H54 (cell line): ENCODE measurements at places on chromosomes 1 and 21.
A peak's percentile ranks its signal among the peaks of the same experiment; 100 is the strongest.

GRCh38 chr21:42317341-42317741 is 2.1 kb upstream of the TFF3 start:
- DNase-seq, result no peak

GRCh38 chr1:218926631-218927030 is 247.0 kb upstream of the LYPLAL1 start:
- no peak for DNase-seq

- no peak for DNase-seq
Observed at GRCh38 chr1:150056407-150056806, 11.2 kb upstream of the VPS45 start.

DNA sequence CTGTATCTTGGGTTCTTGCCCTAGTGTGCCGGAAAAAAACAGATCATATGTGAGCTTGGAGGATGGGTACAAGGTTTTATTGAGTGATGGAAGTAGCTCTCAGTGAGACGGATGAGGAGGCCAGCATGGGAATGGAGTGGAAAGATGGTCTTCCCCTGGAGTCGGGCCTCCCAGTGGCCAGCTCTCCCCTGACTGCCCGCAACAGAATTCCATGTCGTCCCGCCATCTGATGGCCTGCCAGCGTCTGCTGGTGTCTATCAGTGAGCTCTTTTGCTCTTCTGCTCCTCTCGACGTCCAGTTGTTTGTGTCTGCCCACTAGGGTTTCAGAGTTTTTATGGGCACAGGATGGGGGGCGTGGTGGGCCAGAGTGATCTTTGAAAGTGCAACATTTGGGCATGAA is 315.2 kb upstream of the BRINP3 start:
- DNase-seq, result no peak

DNA sequence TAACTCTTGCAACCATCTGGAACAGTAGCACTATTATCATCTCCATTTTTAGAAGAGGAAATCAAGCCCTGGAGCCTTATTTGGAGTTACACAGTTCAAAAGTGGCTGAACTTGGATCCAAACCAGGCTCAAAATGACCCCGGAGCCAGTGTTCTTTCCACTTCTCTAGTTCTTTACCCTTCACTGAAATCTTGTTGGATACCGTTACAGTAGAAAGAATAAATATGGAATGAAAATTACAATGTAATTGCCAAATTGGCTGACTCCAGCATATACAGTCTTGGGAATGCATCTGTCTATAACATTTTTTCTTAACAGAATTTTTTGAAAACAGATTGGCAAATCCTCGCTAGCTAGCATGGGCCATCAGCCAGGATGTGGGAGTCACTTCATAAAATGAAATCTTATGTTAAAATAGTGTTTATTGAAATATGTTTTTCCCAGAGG is 261.4 kb downstream of the CTH start:
- no peak for DNase-seq

- DNase-seq, result no peak
Observed at GRCh38 chr1:7915826-7916500, 24.7 kb downstream of the TNFRSF9 start.

DNA sequence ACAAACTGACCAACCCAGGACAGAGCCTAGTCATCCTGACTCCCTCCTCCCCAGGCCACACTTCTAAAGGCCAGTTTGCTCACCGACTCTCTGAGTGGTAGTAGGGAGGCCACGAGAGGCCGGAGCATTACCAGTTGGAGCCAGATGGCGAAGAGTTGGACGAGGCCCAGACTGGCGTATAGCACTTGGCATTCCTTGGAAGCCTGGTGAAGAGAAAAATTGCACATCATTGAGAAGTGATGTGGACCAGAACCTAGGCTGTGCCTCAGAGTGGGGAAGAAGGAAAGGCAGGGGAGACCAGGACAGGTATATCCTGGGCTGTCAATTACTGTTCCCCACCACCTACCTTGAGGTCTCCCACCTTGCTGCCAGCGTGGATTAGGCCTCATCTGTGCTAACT is 12.2 kb downstream of the PABPC4 start:
- no peak for DNase-seq

DNA sequence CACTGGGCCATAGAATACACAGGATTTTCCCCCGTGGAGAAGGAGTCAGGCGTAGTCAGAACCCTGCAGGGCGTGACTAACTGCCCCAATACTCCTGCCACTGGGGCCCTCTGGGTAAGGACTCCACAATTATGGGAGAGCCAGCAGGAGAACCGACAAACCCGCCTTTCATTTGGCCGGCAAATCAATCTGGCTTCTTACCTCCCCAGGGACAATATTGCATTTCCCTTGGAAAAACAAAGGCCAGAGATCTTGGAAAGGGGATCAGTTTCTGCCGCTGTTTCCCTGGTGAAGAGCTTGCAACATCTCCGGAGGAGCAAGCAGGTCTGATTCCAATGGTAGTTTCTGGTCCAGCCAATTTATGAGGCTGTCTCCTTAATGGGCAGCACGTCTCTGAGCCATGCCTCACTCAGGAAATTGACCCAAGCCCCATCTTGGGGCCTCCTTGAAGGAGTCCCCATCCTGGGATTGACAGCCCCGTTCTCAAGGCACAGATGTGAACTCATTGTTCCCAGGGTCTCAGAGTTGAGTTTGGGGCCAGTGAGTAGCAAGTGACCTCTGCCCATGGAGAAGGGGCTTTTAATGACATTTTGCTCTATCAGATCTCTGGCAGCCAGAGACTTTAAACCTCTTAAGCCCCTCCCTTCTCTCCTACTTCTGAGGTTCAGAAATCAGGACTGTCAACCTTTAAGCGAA is 4.3 kb downstream of the TRABD2B start:
- no peak for DNase-seq

DNA sequence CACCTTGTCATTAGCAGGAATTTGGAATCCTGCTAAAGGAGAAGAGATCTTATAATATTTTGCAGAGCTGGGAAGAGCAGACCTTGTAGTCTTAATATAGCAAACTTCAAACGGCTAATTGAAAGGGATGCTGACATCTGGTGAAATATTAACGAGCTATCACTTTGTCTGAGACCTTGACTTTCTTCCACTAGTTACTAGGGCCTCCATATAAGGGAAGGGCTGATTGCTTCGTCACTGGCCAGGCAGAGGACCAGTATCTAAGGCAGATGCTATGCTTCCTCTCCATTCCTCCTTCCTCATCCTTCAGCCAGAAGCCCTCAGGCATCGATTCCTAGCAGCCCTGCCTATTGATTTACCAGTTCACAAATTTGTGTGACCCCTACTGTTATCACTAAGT is 6.0 kb upstream of the VTCN1 start:
- no peak for DNase-seq

DNA sequence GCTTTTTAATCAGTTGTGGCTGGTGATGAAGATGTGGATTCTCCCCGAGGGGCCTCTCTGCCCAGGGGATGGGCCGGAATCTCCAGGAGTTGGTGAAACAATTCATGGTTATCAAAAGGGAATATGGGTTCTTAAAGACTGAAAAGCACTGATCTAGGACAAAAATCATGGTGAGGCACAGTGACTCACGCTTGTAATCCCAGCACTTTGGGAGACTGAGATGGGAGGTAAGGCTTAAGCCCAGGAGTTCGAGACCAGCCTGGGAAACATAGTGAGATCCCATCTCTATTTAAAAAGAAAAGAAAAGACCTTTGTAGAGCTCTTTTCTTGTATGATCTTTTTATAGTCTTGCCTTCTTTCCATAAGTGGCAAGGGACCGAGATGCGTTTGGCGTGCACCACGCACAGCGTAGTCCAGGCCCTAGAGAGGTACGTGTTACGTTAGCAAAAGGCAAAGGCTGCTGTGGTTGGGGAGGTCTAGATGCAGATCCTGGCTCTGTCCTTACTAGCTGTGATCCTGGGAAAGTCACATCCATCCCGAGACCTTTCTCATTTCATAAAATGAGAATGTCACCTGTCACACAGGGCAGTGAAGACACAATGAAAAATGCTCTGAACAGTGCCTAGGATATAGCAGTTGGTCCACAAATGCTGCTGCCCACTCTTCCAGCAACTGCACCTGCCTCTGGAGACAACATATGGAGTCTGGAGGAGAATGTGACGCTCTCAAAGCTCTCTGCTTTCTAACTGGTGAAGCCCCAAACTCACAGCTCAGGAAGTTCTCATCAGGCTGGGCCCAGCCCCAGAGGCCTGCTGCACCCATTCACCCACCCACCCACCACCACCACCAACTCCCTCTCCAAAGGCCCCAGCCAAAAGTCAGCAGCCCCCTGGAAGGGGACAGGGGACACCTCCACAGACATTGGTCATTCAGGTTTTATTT is 54.8 kb downstream of the KIF21B start:
- DNase-seq, result no peak

GRCh38 chr1:172867216-172867818 is 183.4 kb downstream of the TNFSF18 start:
- DNase-seq, result no peak

GRCh38 chr1:172469717-172470116 is 25.8 kb upstream of the PIGC start:
- no peak for DNase-seq

DNA sequence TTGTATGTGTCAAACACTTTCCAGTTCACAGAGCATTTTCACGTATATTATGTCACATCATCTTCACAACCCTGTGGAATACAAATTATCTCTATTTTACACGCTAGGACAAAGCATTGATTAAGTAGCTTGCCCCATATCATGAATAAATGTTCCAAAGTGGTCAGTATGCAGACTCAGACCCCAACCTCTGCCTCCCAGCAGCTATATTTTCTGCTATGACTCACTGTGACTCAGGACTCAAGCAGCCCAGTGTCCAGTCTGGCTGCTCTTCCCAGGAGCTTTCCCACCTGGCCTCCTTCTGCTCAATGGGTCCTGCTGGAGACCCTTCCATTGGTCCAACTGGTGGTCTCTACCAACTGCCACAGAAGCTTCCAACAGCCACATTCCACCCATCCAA is 56.0 kb upstream of the RAP1A start:
- DNase-seq, result no peak

DNA sequence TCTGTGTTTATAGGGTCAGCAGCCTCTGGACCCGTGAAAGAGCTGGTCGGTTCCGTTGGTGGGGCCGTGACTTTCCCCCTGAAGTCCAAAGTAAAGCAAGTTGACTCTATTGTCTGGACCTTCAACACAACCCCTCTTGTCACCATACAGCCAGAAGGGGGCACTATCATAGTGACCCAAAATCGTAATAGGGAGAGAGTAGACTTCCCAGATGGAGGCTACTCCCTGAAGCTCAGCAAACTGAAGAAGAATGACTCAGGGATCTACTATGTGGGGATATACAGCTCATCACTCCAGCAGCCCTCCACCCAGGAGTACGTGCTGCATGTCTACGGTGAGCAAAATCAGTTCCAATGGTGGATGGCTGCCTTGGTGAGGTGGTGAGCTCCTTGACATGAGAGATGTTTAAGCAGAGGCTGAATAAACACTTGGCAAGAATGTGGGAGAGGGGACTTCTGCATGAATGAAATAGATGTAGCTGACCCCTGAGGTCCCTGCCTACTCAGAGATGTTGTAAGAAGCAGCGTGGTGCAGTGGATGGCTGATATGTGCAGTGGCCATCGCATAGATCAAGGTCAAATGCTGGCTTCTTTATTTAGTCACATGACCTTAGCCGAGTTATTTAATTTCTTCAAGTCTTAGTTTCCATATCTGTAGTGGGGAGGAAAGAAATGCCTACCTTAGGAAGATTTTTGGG is 9.3 kb downstream of the SLAMF7 start:
- peak; percentile 62 for DNase-seq

- DNase-seq, result no peak
Observed at GRCh38 chr1:27614625-27615344, 10.8 kb upstream of the AHDC1 start.

- no peak for DNase-seq
Observed at GRCh38 chr1:245965398-245965797, 541.7 kb downstream of the SMYD3 start.

- peak; percentile 55 for DNase-seq
Observed at GRCh38 chr1:15272009-15272781, 25.2 kb downstream of the FHAD1 start.

- no peak for DNase-seq
Observed at GRCh38 chr1:57470036-57470435, 46.2 kb upstream of the DAB1 start.

GRCh38 chr1:212608959-212609700 is 569 bp downstream of the ATF3 start:
- DNase-seq, result peak; percentile 36

DNA sequence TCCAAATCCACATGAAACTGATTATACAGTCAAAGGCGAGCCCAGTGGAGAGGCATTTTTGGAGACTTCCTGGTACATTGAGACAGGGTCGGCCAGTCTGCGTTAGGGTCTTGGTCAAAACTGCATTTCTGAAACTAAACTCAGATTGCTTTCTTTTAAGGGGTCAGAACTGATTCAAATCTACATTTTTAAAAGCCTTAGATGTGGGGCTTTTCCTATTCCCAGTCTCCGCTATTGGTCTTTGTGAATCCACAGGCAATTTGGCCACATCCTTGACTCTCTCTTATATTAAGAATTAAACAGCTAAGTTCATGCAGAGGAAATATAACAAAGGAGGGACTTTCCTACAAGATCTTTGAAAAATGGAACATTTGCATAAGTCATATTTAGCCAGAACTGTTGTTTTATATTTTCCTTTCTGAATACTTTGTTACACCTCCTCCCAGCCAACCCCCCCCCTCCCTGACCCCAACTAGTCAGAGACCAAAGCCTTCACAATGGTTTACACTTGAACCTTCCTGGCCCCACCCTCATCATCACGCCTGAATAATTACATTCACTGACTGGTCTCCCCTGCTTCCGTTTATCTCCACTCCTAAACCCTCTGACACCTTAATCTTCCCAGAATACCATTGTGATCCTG is 30.9 kb downstream of the SELL start:
- no peak for DNase-seq

- no peak for DNase-seq
Observed at GRCh38 chr1:218771931-218772330, 401.7 kb upstream of the LYPLAL1 start.

- no peak for DNase-seq
Observed at GRCh38 chr1:47225430-47226100, 6.5 kb downstream of the TAL1 start.

DNA sequence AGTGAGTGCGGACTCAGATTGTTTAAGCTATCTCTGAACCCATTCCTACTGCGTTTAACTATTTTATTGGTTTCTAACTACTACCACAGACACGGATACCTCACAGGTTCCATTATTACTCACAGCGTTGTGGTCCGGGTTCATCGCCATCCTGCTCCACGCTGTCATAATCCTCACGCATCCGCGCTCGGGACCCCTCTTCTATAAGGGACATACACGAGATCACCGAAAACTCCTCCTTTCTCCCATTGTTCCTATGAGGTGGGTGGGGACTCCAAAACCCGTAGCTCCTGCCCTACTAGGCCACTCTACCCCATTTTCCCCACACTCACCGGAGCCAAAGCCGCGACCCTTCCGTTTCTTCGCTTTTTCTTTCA is 610 bp downstream of the RBM8A start:
- DNase-seq, result no peak

- DNase-seq, result no peak
Observed at GRCh38 chr1:12305377-12305776, 75.5 kb downstream of the VPS13D start.

- no peak for DNase-seq
Observed at GRCh38 chr1:151482017-151482416, 22.7 kb upstream of the POGZ start.

GRCh38 chr1:56676571-56677035 is 31.5 kb downstream of the PRKAA2 start:
- DNase-seq, result peak; percentile 47

GRCh38 chr1:54027848-54028247 is 9.9 kb upstream of the LDLRAD1 start:
- no peak for DNase-seq
